Stimulated activated CD8-positive, alpha-beta memory T cell treated with anti-CD3 and anti-CD28 coated beads, Interleukin-4, amount 100 ng/mL, for 1 hour (primary cell): ENCODE measurements at places on chromosomes 7 and 10.

DNA sequence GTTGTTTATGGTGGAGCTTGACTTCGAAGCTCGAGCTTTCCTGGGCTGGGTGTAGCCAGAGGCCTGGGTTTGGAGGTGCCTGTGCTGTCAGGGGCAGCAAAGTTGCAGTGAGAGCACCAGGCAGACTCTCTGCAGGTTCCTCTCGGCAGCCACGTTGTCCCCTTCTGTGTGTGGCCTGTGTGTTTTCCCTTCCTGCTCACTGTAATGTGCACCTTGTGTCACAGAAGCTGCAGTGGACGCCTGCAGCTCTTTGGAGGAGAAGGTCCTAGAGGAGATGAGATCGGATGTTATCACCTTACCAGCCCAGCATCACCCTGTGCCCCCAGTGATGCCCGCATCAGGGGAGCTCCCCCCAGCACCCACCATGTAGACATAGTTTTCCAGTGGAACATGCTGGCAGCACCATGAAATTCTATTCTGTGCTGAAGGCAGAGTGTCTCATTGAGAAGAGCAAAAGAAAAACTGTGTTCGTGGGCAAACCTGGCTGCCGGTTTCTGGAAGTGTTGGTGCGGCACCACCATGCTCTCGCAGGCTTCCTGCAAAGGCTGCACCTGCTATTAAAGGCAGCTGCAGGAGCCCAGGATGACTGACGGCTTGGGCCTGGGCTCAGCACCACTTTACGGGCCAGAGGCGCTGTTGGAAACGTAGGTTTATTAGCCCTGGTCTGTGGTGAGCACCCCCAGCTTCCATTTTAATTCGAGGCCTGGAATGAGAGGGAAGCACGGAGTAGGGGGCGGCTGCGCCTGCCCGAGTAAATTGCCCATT lies 609.8 kb upstream of the FOXK1 start:
- DNase-seq: no peak

DNA sequence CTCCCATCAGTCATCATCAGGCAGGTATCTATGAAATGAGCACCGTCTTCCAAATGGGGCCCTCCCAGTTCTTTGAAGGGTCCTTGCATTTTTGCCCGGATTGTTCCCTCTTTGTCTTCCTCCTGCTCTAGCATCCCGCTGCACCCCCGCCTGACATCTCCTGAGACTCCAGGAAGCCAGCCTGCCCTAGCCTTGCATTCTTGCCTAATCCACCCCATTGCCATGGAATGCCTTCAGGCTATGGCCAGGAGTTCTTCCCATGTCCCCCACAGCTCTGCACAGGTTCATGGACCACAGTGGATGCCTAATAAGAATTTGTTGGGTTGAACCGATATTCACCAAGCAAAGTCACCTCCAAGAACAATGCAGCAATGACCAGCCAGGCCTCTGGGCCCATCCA lies 62.1 kb downstream of the ZMIZ1 start:
- DNase-seq: no peak

DNA sequence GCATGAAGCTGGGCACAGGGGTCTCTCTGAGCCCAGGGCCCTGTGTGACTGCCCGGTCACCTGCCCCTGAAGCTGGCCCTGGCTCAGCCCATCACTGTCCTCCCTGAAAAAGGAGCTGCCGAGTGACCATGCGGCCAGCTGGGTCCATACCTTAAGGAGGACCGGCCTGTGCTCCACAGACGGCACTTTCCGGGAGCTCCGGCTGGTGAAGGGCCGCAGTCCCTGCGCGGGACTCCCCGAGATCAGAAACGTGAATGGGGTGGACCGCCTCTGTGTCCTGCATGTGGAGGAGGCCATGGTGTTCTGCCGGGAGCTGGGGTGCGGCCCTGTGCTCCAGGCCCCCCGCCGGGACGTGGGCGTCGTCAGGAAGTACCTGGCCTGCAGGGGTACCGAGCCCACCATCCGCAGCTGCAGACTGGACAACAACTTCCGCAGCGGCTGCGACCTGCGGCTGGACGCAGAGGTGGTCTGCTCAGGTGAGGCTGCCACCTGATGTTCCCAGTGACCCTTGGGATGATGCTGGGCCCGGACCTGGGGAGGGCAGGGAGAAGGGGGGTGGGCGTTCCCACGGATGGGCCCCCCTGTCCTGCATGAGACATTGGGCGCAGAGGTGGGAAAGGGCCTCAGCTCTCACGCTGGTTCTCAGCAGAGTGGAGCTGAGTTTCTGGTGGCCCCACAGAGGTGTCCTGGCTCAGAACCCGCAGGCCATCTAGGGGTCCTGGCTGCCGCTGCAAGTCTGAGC lies 3.5 kb downstream of the SCART1 start:
- DNase-seq: no peak

- no peak for DNase-seq
Measured at GRCh38 chr10:43211030-43211429, 55.8 kb downstream of the RASGEF1A start.

- DNase-seq: no peak
Measured at GRCh38 chr7:23022258-23022769, 8.4 kb upstream of the HYCC1 start.

DNA sequence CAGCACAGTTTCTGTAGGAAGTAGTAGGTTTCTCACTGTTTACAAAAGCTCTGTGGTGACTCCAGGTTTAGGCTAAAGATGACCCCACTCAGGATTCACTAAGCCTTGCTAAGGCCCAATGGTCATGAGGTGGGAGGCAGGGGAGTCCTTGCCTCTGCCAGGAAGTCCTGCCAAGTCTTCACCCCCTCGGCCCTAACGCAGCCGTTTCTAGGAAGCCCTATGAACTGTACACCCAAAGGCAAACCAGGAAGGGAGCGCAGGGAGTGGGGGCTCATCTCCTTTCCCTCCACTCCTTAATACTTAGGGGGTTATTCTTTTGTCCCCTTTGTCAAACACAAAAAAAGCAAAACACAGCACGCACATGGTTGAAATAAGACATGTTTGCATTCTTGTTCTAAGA lies 64.6 kb downstream of the CTBP2 start:
- DNase-seq: no peak

- no peak for DNase-seq
Measured at GRCh38 chr7:74280985-74281384, 8.2 kb upstream of the CLIP2 start.

- no peak for DNase-seq
Measured at GRCh38 chr7:143416565-143417149, 8.0 kb upstream of the EPHA1 start.

GRCh38 chr7:73904219-73905137 lies 43.5 kb downstream of the TMEM270 start:
- no peak for DNase-seq

DNA sequence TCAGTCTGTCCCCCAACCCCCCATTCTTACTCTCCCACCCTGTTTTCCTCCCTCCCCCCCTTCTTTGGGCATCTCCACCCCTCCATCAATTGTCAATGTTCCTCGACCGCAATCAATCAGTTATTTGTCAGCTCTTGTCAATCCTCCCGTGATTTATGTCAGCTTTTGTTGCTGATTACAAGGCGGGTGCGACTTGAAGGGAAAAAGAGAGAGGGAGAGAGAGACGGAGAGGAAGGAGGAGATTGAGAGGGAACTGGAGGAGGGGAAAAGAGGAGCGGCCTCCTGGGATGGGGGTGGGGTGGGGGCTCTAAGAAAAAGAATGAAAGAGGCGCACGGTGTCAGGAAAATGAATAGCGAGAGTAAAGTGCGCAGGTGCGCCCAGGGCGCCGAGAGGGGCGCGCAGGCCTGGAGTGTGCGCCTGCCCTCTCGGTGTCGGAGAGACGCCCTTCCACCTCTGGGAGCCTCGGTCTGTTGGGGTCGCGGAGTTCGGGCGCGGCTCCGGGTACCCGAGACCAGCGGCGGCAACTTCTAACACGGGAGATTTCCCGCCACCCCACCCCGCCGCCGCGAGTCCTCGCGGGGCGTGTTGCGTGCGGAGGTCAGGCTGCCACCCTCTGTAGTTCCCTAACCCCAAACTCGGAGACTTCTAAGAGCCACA lies 1.1 kb upstream of the ZNF503 start:
- no peak for DNase-seq

DNA sequence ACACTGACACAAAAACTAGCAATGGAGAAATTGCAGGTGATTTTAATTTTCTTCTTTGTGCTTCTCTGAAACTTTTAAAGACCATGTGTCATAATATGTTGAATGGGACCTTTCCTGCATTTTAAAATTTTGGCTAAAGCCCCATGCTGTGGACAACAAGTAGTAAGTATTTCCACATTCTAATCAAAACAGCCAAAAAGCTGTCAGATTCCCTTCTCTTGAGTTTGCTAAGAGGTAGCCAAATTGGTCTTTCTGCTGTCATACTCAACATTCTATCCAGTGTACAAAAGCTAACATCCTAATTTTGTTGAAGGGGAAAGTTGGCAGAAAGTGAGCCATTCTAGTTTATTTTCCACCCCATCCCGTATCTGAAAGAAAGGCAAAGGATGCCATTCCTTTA lies 447.6 kb downstream of the TFEC start:
- no peak for DNase-seq

DNA sequence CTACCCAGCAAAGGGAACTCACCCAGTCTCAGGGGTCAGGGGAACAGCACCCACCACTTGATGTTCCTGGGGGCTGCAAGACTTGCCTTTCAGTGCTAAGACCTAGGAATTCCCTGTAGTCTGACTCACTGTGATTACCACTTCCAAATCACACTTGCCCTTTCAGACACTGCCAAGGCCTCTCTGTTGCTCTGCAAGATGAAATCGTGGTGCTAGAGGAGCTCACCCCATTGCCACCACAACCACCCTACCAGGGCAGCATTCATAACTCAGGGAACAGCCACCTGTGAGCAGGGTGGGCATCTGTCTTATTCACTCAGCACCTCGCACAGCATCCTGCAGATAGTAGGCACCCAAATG lies 36.5 kb downstream of the XPNPEP1 start:
- no peak for DNase-seq

GRCh38 chr7:15780271-15780670 lies 93.8 kb upstream of the MEOX2 start:
- no peak for DNase-seq

DNA sequence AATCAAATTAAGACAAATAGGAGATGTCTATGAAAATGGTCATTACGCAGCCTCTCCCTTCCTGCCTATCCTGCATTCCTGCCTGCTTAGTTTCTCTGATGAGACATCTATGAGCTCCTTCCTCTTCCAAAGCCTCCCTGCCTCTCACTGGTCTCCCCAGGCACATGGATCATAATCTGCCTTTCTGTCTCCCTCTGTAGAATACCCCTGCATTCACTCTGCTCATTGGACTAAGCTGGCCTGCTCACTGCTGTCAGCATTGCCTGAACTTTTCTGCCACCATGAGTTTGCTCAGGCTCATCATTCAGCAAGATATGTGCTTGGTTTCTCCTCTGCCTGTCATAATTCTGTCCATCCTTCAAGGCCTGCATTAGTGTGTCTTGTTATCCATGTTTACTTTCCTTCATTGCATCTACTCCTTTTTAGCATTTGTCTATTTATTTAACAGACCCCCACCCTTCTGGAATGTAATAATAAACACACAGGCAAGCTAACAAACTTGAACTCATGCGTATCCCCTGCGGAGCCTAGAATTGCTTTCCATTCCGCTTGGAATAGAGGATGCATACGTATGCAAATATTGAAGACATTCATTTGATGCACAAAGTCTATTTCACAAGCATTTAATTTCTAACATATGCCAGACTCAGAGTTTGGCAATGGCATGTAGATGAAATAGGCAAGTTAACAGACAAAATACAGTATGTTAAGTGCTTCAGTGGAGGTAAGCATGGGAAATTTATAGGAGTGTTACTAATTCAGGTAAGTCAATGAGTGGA lies 88.3 kb downstream of the PTPRZ1 start:
- DNase-seq: no peak

DNA sequence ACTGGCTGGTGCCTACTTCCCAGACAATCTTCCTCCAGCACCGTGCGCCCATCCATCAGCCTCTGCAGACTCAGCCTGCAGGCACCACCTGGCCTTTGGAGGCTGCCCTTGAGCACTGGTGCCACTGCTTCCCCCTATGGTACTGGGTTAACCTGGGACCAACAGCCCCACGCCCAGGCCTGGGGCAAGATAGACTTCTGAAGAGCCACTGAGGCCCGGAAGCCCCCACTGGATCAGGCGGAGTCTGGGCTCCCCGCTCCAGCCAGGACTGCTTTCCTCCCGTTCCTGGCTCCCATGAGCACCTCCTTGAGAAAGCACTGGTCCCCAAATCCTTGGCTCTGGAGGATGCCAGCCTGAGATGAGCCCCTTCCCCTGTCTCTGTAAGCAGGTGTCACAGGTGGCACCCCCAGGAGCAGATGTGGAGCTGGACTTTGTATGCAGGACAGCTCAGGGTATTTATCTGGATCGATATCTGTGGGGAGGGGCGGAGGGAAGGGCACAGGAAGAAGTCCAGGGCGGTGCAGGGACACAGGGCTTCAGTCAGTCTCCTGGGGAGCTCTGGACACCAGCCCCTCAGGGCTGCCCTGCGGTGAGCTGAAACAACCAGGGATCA lies 206.5 kb upstream of the PPP2R2D start:
- DNase-seq: no peak

- DNase-seq: no peak
Measured at GRCh38 chr10:49534670-49535381, 4.1 kb downstream of the ERCC6 start.

- DNase-seq: no peak
Measured at GRCh38 chr7:75922966-75923603, 8.1 kb downstream of the POR start.

DNA sequence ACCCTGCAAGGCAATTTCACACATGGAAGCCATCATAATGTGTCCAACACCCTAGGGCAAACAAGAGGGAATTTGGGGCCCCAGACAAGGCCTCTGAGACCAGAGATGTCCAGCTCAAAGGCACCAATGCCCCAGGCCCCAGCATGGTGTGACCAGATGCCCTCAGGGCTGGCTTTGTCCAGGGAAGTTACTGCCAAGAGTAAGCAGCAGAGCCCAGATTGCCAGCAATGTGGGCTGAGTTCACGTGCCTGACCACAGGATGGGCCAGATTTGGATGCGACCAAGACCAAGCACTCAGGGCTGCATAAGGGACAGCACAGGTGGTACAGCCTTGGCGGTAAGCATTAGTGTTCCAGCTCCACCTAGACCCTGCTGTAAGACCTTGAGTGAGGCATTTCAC lies 12.7 kb downstream of the MYOF start:
- no peak for DNase-seq

GRCh38 chr7:139953229-139953628 lies 109.5 kb downstream of the PARP12 start:
- no peak for DNase-seq

DNA sequence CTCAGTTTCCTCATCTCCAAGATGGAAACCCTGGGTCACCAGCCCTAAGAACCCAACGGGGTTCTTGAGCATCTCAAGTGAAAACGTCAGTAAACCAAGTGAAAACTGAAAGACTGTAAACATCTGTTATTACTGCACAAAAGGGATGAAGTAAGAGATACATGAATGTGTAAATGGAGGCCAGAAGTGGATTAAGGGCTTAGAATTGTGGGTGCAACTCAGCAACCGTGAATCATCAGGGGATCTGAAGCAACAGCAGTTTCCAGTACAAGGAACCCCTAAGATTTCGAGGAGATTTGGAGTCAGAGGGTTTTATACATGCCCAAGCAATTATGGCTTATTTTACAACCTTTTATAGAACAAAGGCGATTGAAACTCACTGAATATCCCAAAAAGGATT lies 95.7 kb upstream of the SVIL start:
- DNase-seq: no peak
